ENCODE measurements at places on chromosomes 1 and 21.

DNA sequence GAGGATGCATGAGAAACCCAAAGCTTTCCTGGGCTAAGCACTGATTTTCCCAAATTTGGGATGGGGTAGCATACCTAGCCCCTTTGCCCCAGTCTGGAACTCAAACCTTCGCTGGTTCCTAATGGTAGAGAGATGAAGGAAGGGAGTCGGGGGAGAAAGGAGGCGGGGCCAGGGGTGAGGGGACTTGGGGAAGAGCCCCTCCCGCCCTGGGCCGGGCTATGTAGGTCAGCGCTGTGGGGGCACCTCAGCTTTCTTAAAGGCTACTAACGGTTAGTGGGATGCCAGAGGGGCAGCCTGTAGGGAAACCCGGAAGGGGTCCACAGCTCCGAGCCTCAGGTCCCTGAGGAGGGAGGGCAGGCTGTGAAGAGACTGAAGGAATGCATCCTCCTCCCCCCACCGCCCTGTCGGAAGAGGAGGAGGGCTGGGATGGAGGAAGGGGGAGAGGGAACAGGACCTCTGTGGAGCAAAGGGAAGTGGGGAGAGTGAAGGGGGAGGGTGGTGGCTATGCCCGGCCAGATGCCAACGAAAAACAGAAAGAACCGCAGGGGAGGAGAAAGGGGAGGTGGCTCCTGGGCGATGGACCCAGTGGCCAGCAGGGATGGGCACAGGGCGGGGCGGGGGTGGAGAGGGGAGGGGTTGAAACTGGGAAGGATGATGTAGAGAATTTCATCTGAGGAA, 1.3 kb downstream of the CADM3 start:
- no peak for DNase-seq

DNA sequence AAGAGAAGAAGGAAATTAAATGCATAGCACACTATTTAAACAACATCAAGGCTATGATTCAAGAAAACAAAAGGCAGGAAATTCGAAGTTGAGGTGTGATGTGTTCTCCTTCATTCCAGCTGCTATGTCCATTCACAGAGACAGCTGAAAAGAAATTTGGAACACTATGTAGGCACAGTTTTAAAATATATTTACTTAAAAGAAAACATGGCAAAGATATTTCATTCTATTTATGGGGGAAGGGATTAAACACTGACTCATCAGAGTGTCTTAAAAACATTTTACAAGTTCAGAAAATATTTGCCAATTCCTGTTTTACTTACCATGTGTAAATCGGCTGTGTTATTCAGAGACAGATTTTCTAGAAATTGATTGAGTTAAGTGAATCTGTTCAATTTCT, 39.4 kb upstream of the NGF start:
- DNase-seq = no peak

DNA sequence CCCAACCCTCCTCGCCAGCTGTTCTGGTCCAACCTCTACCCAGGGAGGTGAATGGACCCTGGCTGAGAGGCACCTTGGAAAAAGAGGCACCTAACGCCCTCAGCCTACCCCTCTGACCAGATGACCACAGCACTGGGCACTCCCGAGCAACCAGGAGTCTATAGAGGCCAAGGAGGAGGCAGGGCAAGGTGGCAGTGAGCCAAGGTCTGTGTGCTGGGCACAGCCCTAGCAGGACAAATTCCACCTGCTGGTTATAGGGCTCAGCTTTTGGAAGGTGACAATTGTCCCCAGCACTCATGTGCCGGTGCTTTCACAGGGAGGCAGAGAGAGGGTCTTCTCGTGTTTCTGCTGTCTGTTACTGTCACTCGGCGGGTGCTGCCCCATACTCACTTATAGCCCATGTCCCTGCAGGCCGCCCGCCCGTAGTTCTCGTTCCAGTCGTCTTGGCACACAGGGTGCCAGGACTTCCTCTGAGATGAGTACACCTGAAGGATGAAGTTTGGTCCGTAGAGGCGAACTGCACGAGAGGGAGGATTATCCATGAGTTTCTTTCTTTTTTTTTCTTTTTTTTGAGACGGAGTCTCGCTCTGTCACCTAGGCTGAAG, 27.8 kb downstream of the TMPRSS2 start:
- DNase-seq = no peak

DNA sequence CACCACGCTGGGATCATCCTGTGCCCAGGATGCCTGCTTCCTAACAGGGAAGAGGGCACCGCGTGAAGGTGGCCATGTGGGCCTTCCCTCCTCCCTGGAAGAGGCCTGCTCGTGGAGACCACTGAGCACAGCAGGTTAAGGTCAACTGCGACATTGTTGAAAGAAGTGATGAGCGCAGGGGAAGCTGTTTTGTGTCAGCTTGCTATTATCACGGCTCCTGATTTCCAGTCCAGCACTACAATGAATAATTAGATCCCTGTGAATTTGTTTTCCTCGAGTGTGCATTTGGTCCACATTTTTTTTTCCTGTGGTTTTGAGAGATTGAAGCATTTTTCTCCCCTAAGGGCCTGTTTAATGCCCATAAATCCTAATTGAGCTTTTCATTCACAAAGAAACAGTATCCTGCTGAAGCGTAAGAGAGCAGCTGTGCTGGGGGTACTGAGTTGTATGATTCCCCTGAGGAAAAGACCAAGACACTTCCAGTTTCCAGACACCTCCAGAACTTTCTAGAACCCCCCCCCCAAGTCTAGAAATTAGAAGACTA, 204.9 kb downstream of the KCNJ6 start:
- DNase-seq = no peak

DNA sequence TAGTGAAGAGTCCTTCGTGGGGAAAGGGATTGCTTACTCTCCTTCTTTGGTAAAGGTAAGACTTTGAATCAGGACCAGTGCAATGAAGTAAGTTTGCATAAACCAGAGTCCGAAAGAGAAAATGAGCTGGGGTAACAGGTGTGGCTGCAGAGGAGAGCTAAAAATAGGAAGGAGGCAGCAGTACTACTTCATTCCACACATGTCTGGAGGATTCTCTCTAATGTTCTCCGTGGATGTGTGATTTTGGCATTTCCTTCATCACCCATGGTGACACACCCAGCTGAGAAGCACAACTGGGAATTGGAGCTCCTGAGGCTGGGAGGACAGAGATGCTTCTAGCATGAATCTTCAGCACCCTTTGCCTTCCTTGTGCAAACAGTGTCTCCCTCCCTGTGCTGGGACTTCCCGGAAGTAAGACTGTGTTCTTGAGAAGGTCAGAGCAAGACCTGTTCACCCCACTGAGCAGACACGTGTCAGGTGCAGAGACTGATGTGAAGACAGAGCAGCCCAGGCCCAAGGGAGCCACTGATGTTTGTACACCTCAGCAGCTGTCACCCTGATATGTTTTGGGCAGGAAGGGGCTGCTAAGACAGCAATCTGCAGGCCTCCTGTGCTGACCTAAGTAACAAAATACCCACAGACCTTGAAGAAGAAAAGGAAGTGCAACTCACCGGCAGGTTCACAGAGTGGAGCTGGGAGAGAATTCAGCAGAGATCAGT, 13.3 kb downstream of the FCRL1 start:
- no peak for DNase-seq

DNA sequence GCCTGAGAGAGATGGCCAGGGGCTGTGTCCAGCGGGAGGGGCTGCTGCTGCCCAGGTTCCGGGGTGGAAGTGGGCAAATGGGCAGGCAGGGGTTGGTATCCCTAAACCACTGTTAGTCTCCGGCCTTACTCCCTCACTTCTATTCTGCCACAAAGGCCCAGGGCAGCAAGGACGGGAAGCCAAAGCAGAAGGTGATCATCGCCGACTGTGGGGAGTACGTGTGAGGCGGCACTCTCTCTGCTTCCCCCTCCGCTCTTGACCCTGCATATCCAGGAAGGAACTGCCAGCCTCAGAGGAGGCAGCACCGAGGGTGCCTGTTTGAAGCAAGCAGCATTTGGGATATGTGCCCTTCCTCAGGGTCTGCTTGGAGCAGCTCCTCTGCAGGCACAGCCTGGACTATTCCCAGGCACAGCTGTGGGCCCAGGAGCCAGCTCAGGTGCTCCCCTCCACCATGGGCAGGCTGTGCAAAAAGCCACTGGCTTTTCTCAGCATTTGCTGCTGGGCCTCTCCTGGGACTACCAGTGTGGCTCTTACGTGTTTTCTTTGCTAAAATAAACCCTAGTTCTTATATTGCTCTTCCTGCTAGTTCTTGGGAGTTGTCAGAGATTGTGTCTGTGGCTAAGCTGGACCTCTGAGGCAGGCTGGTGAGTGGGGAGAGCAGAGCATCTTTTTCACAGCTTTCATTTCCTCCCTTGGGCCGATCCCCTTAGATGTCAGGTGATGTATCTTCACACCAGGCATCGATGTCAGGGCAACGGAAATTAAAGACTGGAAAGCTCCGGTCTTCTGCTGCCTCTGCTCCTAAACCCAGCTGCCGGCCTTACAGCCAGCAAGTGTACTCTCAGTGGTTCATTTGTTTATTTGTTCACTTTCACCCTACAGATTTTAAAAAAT, 14.7 kb downstream of the PPIE start:
- no peak for DNase-seq

DNA sequence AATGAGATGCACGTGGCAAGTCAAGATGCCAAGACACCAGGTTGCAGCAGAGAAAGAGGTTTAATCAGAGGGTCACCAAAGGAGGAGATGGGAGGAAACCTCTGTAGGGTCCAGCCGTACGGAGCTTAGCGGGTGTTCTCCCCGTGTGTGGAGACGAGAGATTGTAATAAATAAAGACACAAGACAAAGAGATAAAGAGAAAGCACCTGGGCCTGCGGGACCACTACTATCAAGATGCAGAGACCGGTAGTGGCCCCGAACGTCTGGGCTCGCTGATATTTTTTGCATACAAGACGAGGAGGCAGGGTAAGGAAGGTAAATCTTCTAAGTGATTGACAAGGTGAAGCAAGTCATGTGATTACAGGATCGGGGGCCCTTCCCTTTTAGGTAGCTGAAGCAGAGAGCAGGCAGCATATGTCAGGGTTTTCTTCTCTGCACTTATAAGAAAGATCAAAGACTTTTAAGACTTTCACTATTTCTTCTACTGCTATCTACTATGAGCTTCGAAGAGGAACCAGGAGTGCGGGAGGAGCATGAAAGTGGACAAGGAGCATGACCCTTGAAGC, 41.2 kb upstream of the TDRD10 start:
- DNase-seq = no peak

- no peak for DNase-seq
Measured at GRCh38 chr1:174445817-174446216, 1.9 kb upstream of the GPR52 start.

DNA sequence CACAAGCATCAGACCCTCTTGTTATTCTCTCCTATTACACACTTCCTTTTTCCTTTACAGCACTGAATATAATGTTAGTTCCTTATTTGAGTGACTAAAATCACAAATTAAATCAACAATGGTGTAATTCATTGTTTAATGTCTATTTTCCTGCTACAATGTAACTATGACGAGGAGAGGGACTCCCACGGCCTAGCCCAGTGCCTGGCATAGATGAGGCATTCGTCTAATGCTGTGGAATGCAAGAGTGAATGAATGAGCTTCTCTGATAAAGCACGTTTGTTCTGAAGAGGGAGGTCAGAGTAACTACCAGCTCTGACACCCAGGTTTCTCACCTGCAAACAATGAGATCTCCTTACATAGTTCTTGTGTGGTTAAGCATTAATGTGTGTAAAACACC, 479.4 kb downstream of the OMA1 start:
- DNase-seq = no peak

- DNase-seq = no peak
Measured at GRCh38 chr21:34994766-34995631, 54.1 kb downstream of the RUNX1 start.

DNA sequence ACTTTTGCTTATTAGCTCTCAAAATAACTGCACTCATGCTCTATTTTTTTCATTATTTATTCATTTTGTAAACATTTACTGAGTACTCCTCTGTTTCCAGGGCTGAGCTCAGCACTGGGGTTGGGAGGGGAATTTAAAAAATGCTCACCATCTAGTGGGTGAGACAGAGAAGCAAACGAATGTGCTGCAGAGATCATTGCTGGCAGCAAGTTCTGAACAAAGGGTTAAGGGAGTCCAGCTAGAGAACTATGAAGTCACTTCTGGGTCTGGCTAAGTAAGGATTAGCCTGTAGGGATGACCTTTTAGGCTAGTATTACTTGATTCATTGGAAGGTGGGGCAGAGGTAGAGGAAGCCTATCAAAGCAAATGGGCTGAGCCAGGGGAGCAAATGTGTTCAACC, 99.1 kb upstream of the ZNF644 start:
- DNase-seq = no peak

- DNase-seq = no peak
Measured at GRCh38 chr1:206694171-206695124, 9.7 kb downstream of the MAPKAPK2 start.

GRCh38 chr1:35980090-35980489, 49.2 kb downstream of the AGO3 start:
- DNase-seq = no peak

DNA sequence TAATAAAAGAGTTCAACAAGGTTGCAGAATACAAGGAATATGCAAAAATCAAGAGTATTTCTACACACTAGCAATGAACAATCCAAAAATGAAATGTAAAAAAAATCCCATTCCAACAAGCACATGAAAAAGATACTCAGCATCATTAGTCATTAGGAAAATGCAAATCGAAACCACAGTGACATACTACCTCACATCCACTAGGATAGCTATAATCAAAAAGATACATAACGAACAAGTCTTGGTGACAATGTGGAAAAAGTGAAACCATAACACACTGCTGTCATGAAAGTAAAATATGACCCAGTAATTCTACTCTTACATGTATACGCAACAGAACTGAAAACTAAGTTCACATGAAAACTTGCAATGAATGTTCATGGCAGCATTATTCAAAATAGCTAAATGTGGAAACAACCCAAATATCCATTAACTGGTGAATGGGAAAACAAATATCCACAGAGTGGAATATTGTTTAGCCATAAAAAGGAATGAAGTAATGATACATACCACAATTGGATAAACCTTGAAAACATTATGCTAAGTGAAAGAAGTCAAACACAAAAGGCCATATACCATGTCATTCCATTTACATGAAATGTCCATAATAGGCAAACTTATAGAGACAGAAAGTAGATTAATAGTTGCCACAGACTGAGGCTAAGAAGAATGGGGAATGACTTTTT, 34.3 kb downstream of the PIK3R3 start:
- no peak for DNase-seq

DNA sequence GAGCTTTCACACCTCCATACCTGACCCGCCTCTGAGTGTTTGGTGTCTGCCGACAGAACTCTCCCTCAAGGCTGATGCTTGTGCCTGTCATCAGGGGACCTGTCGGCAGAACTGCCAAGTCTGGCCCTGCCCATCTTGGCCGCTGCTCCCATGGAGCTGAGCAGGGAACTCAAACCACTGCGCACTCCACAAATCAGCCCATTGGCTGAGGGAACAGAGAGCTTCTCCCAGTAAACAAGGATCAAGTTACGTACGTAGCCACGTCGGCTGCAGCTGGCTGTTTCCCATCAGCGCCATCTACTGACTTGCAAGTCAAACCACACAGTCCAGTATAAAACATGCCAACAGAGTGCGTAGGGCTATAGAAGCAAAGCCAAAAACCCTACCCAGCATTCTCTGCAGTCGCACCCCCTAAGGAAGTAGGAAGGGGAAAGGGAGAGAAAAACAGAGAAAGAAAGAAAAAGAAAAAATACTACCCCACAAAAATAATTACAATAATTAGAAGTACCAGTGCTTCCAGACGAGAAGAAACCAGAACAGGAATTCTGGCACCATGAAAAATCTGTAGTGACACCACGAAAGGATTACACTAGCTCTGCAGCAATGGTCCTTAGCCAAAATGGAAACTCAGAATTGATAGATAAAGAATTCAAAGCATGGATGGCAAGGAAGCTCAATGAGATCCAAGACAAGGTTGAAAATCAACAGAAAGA, 13.1 kb downstream of the KRTAP13-1 start:
- peak; percentile 33 for DNase-seq
